ENCODE measurements at places on chromosomes 7 and 10.

DNA sequence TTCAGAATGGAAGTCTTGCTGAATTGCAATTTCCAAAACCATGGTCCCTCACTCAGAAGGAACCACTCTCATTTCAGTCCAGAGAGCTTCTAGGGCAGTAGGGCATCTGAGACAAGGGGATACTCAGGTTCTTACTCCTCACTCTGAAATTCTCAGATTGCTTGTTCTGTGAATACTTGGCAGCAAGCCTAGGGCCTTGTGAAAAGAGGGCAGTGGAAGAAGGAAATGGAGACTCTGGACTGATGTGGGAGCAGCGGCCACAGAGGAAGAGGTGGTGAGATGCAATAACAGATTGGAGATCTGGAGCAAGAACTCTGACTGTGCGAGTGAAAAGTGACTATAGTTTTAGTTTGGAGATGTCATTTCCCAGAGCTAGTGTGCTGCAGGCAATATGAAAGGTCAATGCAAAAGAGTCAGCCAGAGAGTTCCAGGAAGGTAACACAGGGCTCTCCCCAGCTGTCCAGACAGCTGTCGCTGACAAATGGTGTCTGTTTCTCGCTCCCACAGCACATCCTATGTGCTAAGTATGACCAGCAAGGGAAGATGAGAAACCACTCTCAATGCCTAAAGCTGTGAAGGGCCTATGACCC is 291.6 kb upstream of the KIAA1217 start:
- DNase-seq: no peak

GRCh38 chr10:97542169-97543024 is 30.2 kb upstream of the ANKRD2 start:
- no peak for DNase-seq

DNA sequence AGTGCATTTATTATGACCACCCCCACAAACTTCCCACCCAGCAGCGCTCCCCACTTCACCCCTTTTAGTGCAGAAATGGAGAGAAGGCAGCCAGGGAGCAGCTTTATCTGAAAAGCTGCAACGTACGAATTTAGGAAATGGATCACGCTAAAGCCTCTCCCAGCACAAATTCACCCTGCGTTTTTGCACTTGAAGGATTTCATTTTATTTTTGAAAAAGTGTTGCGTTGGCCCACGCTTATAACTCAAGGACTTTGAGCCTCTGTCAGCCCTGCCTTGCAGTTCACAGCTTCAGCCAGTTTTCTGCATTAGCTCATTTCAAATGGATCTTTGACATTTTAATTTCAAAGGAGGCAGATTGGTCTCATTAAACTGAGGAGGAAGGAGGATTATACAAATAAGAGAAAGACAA is 556.1 kb downstream of the KCNMA1 start:
- DNase-seq: no peak

GRCh38 chr10:70378122-70378521 is 4.3 kb downstream of the LRRC20 start:
- DNase-seq: no peak

- DNase-seq: no peak
Observed at GRCh38 chr10:52312942-52313255, 1.2 kb upstream of the DKK1 start.

DNA sequence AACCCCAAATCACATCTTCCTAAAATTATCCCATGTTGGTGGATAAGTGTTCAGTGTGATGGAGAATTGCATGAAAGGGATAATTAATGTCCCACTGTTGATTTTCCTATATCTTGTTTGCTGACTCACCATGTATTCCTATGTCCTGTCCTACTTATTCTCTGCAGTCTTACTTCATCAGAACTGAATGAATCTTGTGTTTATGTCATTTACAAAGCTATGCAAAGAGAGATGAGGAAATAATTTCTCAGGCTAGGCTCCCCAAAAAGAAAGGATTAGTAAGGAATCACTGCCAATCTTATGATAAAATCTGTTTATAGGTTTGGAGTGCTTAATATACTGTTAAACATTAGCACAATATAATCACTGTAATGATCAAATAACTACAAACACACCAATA is 360.8 kb downstream of the CRPPA start:
- no peak for DNase-seq

DNA sequence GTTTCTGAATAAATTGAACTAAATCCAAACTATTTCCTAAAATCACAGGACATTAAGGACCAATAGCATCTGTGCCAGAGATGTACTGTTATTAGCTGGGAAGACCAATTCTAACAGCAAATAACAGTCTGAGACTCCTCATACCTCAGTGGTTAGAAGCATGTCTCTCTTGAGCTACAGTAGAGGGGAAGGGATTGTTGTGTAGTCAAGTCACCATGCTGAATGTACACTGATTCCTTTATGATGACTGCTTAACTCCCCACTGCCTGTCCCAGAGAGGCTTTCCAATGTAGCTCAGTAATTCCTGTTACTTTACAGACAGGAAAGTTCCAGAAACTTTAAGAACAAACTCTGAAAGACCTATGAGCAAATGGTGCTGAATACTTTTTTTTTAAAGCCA is 13.9 kb downstream of the MEST start:
- no peak for DNase-seq

DNA sequence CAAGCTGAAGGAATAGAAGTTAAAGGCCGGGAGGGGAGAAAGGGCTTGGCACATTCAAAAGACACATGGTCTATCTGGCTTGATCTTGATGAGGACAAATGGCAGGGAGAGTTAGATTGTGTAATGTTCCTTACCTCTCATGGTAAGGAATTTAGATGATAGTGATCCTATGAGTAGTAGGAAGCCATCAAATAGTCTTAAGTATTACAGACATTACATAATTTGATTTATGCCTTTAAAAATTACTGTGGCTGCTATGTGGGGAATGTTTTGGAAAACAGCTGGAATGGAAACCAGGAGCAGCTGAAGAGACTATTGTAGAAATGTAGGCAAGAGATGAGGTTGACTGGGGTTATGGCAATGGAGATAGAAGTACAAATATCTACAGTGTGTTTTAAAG is 351.3 kb upstream of the BMPER start:
- no peak for DNase-seq

GRCh38 chr10:91493313-91493712 is 83.2 kb downstream of the HECTD2 start:
- DNase-seq: no peak

DNA sequence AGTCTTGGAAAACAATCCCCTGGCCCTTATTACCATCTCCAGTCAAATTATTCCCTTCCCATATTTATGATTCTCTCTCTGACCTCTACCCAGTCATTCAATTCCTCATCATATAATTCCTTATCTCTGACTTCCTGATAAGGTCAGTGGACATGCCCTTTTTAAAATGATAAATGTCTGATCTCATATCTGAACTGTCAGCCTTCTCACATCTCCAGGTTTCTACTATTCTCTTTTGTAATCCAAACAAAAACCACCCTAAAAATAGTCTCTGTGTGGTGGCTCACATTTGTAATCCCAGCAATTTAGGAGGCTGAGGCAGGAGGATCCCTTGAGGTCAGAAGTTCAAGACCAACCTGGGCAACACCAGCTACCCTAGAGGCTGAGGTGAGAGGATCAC is 11.9 kb downstream of the GSDME start:
- no peak for DNase-seq

DNA sequence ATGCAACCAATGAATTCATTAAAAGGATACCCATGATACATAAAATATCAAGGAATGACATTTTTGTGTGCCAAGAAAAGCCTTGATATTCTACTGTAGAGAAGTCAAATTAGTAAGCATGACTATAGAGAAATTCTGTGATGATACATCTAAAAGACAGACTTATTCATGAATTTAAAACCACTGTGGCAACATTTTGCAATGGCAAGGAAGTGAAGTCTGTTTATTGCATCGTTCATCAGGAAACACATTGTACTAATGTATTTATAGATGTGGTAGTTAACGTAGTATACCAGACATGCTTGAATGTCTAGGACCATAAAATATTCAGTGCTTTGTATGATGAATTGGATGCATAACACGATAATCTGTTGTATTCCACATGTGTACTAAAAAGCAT is 9.3 kb upstream of the CLEC5A start:
- DNase-seq: no peak

- DNase-seq: no peak
Observed at GRCh38 chr7:150325110-150325611, 1.8 kb upstream of the ACTR3C start.

DNA sequence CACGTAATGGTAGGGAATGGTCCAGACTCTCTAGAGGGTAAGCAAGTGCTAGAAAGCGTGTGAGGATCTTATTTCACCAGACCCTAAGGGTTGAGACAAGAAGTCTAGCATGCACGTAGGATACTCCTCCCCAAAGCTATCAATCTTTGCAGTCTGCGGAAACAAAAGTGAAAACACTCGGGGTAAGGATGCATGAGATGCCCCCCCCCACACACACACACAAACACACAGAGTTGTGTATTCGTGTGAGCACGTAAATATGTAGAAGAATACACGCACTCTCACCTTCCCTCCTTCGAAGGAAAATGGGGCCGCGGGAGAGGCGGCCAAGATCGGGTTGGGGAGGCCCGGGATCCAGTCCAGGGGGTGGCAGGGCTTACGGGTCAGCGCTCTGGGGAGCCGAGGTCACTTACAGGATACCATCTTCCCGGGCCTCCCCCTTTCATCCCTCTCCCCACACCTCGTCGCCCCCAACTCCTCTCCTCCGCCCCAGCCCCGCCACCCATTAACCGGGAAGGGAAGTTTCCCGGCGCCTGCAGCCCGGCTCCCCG is 455 bp downstream of the CUL2 start:
- DNase-seq: no peak

GRCh38 chr10:116715839-116716377 is 26.5 kb downstream of the HSPA12A start:
- no peak for DNase-seq

- no peak for DNase-seq
Observed at GRCh38 chr7:151871189-151871735, 5.7 kb downstream of the PRKAG2 start.

GRCh38 chr7:132116369-132116768 is 459.9 kb downstream of the PLXNA4 start:
- DNase-seq: no peak

GRCh38 chr7:22113041-22113440 is 167.3 kb upstream of the CDCA7L start:
- no peak for DNase-seq

DNA sequence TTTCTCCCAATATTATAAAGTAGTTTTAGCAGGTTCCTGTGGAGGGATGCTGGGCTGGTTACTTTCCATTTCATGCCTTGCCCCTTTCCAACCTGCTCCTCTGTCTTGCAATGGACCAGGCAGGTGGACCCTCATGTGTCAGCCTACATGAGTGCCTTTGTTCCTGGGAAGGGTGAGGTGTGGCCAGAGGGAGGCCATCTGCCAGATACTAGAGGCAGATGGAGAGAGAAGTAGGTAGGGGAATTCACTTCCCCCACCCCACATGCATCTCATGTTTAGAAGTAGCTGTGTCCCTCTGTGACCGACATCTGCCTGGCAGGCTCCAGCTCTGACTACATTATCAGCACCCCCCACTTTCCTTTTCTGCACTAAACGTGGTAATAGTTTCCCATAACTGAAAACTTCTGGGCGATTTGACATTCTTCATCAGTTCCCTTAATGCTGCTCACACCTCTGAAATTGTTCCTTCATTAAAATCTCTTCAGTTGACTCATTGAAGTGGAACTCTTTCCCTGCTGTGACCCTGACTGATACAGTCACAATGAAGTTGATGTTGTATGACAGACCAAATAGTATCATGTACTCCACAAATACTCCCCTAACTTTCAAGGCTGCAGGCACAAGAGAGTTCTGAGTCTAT is 396.3 kb upstream of the FZD8 start:
- no peak for DNase-seq

DNA sequence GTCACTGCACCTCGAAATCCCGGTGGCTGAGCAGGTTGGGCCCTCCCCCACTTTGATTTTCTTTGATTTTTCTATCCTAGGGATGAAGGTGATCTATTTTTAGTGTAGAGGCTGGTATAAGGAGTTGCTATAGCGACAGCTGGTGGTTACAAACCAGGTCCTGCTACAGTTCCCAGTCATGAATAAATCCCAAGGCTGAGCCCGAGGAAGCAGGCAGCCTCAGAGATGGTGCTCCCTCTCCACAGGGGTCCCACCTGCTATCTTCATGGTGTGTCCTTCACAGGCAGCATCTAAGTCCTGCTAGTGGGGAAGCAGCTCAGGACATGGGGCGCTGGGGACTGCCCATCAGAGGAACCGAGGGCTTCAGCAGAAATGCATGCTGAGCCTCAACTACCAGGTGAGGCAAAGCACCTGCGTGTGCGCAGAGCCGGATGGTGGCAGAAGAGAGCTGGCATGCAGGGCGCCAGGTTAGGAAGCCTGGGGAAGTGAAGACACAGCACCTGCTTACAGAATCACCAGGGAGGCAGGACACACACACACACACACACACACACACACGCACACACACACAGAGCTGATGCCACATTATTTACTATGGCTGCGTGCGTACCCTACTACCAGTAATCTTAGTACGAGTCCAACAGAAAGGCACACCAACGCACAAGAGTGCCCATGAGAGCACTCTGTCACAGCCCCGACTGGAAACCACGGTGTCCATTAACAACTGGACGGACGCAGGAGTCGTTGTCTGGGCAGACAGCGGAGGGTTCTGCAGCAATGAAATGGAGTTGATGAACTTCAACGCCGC is 150.9 kb downstream of the PRKAG2 start:
- DNase-seq: no peak

GRCh38 chr10:129926066-129927055 is 37.7 kb downstream of the EBF3 start:
- DNase-seq: no peak

DNA sequence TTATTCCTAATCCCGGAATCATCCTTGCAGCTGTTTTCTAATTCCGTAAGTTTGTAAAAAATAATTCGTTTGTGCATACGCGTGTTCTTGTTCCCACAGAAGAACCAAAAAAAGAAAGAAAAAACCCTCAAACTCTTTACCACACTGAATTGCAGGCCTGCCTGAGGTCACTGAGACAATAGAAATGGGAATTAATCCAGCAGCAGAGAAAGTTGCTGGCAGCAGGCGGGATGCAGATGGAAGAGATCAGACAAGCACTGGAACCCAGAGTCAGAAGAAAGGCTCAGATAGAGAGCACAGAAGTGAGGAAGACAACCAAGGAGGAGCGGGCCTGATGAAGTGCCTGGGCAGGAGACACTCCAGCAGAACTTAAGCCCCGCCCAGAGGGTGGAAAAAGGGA is 141.5 kb upstream of the VWC2 start:
- DNase-seq: no peak

DNA sequence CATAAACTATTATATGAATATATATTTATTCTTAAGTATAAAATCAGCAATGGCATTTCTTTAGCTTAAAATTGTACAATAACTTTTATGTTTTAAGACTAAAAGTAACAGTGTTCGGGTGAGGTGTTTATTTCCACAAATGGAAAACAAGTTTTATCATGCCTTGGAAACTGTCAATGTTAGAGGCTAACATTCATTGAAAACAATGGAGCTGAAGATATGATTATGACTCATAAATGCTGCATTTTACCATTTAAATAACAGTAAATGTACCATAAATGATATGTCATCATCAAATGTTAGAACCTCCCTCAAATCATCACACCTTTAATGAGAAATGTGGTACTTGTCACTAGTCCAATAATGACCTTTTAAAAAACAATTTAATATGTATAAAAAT is 897.3 kb downstream of the PCDH15 start:
- no peak for DNase-seq
